KBM-7 (cell line): ENCODE measurements at places on chromosomes 11 and 22.

GRCh38 chr11:46271875-46272815 is 5.3 kb upstream of the CREB3L1 start:
- no peak for DNase-seq

- no peak for DNase-seq
These were observed 42.7 kb upstream of the MRGPRX1 start for GRCh38 chr11:18981897-18982296.

- DNase-seq = no peak
These were observed 40.0 kb downstream of the COMMD9 start for GRCh38 chr11:36249246-36249645.

- DNase-seq = no peak
These were observed 27.7 kb downstream of the TYR start for GRCh38 chr11:89205378-89205777.

DNA sequence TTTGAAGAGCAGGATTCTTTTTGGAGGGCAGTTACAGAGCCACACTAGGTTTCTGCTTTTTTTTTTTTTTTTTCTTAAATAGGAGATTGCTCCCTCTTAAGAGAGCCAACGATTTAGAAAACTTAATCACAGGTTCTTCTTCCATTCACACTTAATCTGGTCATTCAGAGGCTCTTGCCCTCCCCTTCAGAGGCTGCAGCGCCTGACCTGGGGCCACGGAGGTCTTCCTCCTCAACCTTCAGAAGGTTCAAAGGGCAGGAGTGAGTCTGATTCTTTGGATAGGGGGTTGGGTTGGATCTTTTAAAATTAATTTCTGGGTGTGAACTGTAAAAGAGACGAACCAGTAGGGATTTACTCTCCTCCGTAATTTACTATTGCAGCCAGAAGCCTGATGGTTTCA is 57.1 kb downstream of the ZNRF3 start:
- no peak for DNase-seq

- DNase-seq = no peak
These were observed 1041.3 kb downstream of the OPCML start for GRCh38 chr11:132490978-132491377.

DNA sequence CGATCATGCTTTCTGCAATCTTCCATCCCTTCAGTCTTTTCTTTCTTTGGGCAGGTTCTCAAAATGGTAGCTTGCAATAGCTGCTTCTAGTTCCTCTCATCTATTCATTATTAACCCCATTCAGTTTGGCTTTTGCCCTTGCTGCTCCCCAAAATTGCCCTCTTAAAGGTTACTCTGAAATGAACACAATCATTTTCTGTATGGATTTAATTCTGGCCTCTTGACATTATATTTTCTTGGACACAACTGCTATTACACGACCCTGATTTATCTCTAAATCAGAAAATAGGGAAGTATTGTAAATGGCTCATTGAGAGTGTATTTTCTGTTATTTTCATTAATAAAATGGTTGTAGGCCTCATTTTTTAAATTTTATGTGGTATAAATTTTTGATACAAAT is at the start of gene ANGPTL5:
Gene ANGPTL5 (minus strand): TSS at position 101 of the 400 bp plus-strand sequence. CDS start 8,613 bp downstream, outside the sequence.
- no peak for DNase-seq

GRCh38 chr22:37231406-37232139 is 12.5 kb downstream of the RAC2 start:
- no peak for DNase-seq

DNA sequence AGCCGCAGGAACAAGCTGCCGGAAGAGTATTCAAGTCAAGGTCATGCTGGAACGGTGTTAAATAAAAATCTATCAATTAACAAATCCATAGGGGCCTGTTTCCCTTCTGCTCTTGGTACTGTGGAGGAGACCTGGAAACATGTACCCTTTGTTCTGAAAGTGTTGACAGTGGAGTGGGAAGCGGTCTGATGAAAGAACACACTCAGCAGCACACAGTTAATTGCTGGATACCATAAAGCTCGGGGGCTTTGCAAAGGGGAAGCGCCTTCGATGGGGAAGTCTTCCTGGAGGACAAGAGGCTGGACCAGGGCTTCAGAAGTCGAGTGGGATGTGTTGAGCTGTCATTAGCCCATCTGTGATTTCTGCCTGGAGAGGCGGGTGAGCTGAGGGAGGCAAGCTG is 112.5 kb upstream of the CLPB start:
- DNase-seq = no peak

DNA sequence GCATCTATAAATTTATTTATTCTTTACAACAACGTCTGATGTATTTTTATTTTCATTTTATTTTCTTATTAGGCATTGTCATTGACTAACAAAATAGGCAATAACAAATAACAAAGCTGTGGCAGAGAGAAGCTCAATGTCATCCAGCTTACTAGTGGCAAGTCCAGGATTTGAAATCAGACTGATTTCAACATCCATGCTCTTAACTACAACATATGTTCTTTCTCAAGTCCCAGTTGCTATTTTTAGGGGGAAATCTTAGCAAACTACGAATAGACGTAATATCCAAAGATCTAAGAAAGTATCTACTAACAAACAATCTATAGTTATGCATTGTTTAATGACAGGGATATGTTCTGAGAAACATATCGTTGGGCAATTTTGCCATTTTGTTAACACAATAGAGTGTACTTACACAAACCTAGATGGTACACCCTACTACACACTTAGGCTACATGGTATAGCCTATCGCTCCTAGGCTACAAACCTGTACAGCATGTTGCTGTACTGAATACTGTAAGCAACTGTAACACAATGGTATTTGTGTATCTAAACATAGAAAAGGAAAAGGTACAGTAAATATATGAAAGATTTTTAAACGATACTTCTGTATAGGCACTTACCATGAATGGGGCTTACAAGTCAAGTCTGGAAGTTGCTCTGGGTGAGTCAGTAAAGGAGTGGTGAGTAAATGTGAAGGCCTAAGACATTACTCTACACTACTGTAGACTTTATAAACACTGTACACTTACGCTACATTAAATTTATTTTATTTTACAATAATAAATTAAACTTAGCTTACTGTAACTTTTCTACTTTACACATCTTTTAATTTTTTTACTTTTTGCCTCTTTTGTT is 151.3 kb downstream of the DLG2 start:
- DNase-seq = no peak

DNA sequence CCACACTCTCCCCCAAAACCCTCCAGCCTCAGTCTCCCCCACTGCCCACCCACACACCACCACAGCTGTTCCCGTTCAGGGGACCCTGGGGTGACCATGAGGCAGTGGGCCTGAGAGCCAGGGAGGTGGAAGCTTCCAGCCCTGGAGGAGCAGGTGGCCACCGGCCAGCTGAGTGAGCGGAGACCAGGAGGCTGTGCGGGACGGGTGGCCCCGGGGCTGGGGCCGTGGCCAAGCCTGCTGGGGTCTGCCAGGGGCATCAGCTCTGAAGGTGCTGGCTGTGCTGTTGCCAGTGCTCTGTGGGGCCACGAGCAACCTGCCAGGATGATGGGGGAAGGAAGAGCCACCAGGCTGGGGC is 26.0 kb downstream of the OSBPL5 start:
- no peak for DNase-seq

- DNase-seq = no peak
These were observed 439.4 kb upstream of the ARHGAP42 start for GRCh38 chr11:100247704-100248103.

DNA sequence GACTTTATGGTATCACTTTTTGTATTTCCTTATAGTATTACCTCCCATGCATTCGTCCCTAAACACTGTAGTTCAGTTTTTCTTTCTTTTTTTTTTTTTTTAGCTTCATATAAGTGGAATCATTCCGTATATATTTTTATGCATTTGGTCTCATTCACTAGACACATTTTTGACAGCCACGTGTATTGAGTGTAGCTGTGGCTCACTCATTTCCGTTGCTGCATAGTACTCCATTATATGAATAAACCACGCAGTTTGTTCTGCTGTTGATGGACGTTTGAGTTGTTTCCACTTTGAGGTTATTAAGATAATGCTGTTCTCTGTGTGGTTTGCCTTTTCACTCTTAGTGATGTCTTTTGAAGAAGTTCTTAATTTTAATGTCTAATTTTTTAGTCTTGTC is 8.4 kb downstream of the APLP2 start:
- no peak for DNase-seq

GRCh38 chr11:118928870-118929500 is 3.3 kb upstream of the BCL9L start:
- no peak for DNase-seq

GRCh38 chr22:22687638-22688500 is 43.5 kb downstream of the GGTLC2 start:
- peak; percentile 59 for DNase-seq

- no peak for DNase-seq
These were observed 888.9 kb downstream of the BRD1 start for GRCh38 chr22:48938741-48939140.

DNA sequence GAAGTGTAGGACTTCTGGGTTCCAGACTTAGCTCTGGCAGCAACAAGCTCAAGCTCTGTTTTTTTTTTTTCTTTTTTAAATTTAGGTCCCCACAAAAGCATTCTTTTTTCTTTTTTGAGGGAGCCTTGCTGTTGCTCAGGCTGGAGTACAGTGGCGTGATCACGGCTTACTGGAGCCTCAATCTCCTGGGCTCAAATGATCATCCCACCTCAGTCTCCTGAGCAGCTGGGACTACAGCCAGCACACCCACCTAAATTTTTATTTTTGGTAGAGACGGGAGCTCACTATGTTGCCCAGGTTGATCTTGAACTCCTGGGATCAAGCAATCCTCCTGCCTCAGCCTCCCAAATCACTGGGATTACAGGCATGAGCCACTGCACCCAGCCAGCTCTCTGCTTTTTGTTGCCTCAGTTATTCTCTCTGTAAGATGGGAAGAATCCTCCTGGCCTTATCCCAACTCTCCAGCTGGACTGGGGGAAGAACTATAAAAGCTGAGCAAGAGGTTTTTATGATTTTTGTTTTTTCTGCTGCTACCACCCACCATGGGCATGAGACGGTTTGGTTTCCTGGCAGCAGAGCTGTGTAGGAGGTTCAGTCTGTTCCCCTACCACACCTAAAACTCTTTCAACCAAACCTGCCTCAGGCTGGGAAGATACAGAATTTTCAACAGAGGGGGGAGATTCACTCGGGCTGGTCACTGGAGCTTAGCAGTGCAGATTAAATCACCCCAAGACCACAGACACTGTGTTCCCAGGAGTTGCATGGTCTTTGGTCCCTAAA is 11.6 kb upstream of the MTFP1 start:
- DNase-seq = no peak

- DNase-seq = no peak
These were observed 153.0 kb upstream of the TIMP3 start for GRCh38 chr22:32648486-32648885.

DNA sequence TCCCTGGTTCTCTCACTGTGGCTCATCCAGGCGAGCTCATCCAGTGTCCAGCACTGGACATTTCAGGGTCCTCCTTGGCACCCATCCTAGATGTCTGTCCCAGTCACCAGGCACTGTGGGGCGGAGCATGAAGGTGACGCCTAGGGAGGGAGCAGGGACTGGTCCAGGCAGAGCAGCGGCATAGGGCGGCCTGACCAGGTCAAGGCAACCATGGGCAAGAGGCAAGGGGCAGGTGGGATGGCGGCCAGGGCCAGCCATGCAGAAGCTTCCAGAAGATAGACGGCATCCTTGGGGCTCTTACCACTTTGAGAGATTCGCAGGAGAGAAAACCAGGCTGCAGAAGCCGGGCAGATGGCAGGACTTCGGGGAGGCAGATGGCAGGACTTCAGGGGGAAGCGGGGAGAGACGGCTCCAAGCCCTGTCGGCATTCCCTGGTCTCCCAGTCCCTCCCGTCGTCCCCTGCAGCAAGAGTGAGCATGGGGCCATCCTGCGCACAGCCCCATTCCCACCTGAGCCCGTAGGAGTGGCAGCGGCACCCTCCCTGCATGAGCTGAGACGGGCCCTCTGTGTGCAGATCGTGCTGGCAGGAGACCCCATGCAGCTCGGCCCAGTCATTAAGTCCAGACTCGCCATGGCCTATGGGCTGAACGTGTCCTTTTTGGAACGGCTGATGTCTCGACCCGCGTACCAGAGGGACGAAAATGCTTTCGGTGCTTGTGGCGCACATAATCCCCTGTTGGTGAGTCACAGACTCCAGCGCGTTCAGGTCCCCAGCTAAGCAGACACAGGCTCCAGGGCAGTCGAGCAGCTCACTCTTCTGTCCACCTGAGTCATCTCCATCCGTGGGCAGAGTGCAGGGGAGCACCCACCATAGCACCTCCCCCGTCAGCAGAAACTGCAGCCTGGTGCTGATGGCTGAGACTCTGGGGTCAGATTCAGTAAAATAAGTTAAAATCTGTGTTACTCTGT is 20.1 kb upstream of the PANX2 start:
- no peak for DNase-seq

GRCh38 chr11:127270851-127271250 is 270.3 kb upstream of the KIRREL3 start:
- no peak for DNase-seq
